ENCODE measurements at places on chromosomes 11 and 22. TPM values are rescaled to one million over a fixed set of nuclear protein-coding genes. Genes with fewer than 3 reads are reported as not detected.
A peak's percentile ranks its signal among the peaks of the same experiment; 100 is the strongest.

Gene CSKMT
- total RNA-seq = 18.8 TPM

Gene PAMR1
- total RNA-seq = not detected

GRCh38 chr11:36953976-36954375, 355.9 kb upstream of the RAG2 start:
- no peak for DNase-seq

DNA sequence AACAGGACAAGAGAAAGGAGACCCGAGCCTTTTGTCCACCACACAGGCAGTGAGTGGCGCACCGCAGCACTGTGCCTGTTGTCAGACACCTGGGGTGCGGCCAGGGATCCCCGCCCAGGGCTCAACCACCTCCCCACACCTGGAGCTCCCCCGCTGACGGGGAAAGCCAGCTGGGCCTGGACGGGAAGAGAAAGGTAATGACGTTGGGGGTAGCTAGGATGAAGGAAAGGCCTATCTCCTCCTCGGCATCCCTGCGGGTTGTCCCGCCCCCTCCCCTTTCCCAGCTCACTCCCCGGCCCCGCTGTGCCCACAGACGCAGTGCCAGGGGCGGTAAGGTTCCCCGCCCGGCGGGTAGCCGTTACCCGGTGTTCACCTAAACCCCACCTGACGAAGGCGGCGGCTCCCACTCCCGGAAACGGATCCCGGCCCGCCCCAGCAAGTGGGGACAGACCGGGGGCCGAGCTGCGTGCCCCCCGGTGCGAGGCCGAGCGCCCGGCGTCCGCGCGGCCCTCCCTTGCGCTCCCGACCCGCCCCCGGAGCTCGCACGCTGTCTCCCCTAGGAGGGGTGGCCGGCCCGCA, 495 bp downstream of the HYOU1 start:
- peak; percentile 12 for DNase-seq

Gene MS4A3
- not detected for total RNA-seq

DNA sequence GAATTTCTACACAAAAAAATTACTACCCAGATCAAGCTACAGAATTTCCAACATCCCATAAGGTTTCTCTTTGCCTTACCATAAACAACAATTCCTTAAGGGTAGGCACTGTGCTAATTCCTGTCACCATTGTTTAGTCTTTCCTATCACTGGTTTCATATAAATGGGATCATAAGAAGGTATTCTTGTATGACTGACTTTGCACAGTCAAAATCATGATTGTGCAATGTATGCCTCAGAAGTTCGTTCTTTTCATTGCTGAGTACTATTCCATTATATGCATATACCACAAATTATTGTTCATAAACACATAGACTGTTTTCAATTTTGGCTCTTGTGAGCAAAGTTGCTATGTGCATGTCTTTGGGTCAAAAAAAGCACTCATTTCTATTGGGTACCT, 611.6 kb upstream of the CADM1 start:
- no peak for DNase-seq

GRCh38 chr11:16093889-16094653, 262.3 kb downstream of the SOX6 start:
- DNase-seq = no peak

DNA sequence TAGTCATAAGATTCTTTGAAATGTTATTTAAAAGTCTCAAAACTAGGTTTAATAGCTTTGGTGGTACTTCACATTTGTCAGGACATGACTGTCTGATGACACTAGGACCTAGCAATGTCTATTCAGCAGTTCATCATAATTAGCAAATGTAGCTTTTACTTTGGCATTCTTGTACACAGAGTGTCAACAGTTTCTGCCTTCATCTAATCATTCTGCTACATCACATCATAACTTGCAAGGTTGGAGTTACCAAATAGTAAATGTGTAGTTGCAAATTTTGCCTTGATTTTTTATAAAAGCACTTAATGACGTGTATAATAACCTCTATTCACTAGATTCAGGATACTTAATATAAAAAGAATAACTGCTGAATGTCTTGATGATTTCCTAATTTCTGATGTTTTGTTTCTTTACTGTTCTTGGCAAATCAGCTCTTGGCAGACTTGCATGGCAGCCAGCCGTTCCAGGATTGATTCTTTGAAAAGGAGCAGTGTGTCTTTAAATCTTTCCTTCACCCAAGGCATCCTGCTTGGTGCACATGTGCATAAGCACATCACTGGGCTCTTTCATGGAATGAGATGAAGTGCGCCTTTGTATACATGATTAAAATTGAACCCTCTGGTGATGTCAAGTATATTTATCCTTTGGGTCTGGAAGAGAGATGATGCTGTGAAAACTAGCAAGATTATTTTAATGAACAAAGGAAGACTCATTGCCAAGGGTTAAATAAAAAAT, 12.2 kb downstream of the FBXO7 start:
- no peak for DNase-seq

DNA sequence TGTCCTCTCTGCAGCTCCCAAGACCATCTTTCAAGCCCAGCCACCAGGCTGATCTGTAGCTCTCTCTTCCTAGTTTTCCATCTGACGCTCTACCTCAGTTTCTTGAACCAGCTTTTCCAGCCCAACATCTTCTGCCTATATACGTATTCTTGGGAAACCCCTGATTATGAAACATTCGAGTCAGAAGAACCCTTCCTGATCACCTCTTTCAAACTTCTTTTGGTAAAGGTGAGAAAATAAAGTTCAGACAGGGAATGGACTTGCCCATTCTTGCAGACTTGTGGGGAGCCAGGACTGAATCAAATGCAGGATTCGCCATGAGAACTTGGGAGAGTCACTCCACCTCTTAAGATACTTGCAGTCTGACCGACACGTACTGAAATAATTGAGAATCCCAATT, 169.5 kb upstream of the NARS2 start:
- DNase-seq = no peak

- DNase-seq = no peak
Observed at GRCh38 chr11:110738641-110739040, 26.4 kb upstream of the ARHGAP20 start.
